ENCODE measurements at places on chromosomes 4 and X.
A peak's percentile ranks its signal among the peaks of the same experiment; 100 is the strongest.

- peak; percentile 21 for DNase-seq
Observed at GRCh38 chr4:101527188-101527587, 179.9 kb upstream of the PPP3CA start.

DNA sequence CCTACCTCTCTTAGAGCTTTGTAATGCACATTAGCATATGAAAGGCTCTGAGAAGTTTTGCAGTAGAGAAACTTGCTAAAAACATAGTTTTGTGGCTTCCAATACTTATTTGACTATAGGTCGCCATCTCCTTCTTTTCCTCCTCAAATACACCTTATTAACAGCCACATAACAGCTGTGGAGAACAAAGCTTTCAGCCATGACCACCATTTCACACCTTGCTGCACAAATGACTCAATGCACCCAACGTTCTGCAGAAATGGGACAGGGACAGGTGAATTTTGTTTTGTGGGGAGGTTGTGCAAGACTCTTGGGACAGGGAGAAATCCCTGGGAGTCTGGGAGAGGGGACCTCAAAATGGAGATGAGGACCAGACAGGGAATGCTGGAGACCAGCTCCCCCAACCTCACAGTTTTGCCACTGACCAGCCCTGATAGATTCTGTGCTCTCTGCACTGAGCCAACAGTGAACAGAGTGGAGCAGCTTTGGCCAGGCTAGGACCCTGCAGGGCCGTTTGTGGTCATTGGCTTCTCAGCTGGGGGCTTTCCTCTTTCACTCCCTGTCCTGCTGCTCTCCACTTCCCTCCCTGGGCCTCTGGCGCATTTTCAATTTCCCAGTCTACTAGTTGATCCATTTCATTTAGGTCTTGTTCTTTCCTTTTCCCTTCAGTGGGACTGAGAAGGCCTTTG is 16.6 kb downstream of the FRMPD3 start:
- DNase-seq = no peak

GRCh38 chrX:46327566-46328115 is 217.6 kb downstream of the ZNF674 start:
- DNase-seq = no peak

- no peak for DNase-seq
Observed at GRCh38 chr4:25112366-25112994, 47.8 kb downstream of the SEPSECS start.

DNA sequence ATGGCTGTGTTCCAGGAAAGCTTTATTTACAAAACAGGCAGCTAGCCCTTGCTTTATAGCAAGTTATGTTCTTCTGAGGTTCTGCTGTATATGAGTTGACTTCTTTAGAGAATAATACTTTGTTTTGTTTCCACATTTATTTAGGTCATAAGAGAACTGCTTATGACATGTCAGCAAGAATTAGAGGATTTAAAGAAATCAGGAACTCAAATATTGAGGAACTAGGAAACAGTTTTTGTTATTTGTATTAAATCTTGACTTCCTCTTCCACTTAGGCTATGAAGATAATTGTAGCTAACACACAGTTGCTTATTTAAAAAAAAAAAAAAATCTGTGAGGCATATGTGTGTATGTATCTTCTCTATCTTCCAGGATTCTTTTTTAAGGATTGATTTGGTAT is 14.3 kb downstream of the ZRSR2 start:
- DNase-seq = no peak

- DNase-seq = no peak
Observed at GRCh38 chrX:70331161-70331560, 41.3 kb downstream of the KIF4A start.

GRCh38 chr4:1086011-1086410 is 27.4 kb downstream of the RNF212 start:
- DNase-seq = no peak
